Activated CD4-positive, alpha-beta T cell treated with anti-CD3 and anti-CD28 coated beads for 36 hours (primary cell): ENCODE measurements at places on chromosomes 5 and 9.

DNA sequence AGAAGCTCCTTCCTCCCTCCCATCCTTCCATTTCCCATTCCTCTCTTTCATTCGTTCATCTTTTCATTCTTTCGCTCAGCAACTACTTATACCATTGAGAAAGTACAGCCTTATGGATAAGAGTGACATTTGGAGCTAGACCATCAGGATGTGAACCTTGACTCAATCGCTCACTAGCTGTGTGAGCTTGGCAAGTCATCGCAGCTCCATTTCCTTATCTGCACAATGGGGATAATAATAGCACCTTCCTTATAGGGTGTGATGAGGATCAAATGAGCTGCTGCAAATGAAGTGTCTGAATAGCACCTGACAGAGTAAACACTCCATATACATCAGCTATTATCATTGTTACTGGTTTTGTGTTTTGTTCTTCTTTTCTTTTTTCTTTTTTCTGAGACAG, 28.1 kb upstream of the SYNPO start:
- H3K4me3 ChIP-seq: no peak overlapping the region
- no peaks in the 10 kb centered on the region for H3K36me3 ChIP-seq
- DNase-seq: no peak
- peaks cover 2% of the 10 kb centered on the region for H3K4me1 ChIP-seq
- peaks cover 3% of the 10 kb centered on the region for H3K27me3 ChIP-seq
- no peak overlapping the region for H3K27ac ChIP-seq

- peaks cover 20% of the 10 kb centered on the region for H3K4me1 ChIP-seq
- H3K4me3 ChIP-seq: no peak overlapping the region
Measured at GRCh38 chr9:34655394-34655793, 3.4 kb downstream of the IL11RA start.

GRCh38 chr5:5105531-5105930, 34.6 kb upstream of the ADAMTS16 start:
- no peak for DNase-seq
- H3K4me3 ChIP-seq: no peak overlapping the region
- H3K36me3 ChIP-seq: no peaks in the 10 kb centered on the region
- H3K4me1 ChIP-seq: no peaks in the 10 kb centered on the region

GRCh38 chr9:93536874-93537273, 39.5 kb upstream of the PHF2 start:
- H3K4me1 ChIP-seq: no peaks in the 10 kb centered on the region
- no peak for DNase-seq
- peaks cover 52% of the 10 kb centered on the region for H3K36me3 ChIP-seq
- no peaks in the 10 kb centered on the region for H3K27me3 ChIP-seq
- H3K4me3 ChIP-seq: no peak overlapping the region

DNA sequence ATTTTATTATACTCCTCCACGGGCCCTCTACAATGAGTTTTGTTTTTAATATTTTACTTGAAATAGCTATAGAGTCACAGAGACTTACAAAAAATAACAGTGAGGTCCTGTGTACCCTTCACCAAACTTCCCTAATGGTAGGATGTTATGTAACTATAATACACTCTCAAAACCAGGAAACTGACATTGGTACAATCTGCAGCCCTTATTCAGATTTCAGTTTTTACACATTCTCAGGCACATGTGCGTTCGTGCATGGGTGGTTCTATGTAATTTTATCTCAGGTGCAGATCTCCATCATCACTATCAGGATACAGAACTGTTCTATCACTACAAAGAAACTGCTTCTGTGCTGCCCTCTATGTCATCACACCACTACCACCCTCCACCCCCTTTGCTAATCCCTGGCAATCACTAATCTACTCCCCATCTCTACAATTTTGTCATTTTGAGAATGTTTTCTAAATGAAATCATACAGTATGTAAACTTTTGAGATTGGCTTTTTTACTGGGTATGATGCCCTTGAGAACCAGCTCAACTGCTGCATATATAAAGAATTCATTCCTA, 16.4 kb downstream of the RAB14 start:
- no peak for DNase-seq
- peaks cover 61% of the 10 kb centered on the region for H3K4me1 ChIP-seq
- no peaks in the 10 kb centered on the region for H3K27me3 ChIP-seq
- no peak overlapping the region for H3K4me3 ChIP-seq

- no peak overlapping the region for H3K27ac ChIP-seq
- no peak overlapping the region for H3K4me3 ChIP-seq
- H3K36me3 ChIP-seq: no peaks in the 10 kb centered on the region
Measured at GRCh38 chr5:158606233-158606632, 493.5 kb downstream of the EBF1 start.

DNA sequence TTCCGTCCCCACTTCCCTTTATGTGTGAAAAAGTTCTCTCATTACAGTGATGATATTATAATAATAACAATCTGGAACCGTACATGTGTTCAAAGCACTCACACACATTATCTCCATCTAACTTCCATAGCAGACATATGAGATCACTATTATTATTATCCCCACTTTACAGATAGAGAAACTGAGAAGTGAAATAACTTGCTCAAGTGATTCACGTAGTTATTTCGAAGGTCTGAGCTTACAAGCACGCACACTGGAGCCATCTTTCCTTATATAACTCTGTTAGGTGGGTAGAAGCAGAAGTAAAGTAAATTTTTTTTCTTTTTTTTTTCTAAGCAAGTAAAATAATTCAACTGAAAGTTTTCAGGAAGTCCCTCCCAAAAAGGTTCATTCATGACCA, 62.9 kb upstream of the PTGER4 start:
- no peak overlapping the region for H3K27ac ChIP-seq
- no peak for DNase-seq
- no peaks in the 10 kb centered on the region for H3K27me3 ChIP-seq

DNA sequence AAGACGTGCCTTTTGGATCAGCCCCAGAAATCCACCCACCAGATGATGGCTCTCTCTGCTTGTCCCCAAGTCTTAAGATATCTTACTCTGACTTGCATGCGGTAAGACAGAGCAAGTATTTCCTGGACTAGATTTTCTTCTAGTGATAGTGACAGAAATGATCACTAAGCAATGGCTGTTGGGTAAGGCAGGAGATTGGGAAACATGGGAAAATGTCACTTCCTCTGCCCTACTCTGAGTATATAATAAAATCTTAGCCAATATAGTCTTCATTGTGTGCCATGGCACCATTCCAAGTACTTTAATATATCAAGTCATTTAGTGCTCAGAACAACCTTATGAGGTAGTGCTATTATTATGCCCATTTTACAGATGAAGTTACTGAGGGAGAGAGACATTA, 31.0 kb upstream of the GNA14 start:
- no peaks in the 10 kb centered on the region for H3K27me3 ChIP-seq
- H3K4me3 ChIP-seq: no peak overlapping the region

GRCh38 chr9:75812141-75812540, 78.3 kb upstream of the PCSK5 start:
- H3K27me3 ChIP-seq: no peaks in the 10 kb centered on the region
- H3K36me3 ChIP-seq: no peaks in the 10 kb centered on the region
- DNase-seq: no peak
- H3K4me1 ChIP-seq: no peaks in the 10 kb centered on the region
- H3K4me3 ChIP-seq: no peak overlapping the region

- DNase-seq: no peak
- no peaks in the 10 kb centered on the region for H3K36me3 ChIP-seq
- no peak overlapping the region for H3K27ac ChIP-seq
Measured at GRCh38 chr9:117516676-117517632, 102.1 kb upstream of the ASTN2 start.

- H3K27ac ChIP-seq: no peak overlapping the region
- DNase-seq: no peak
- H3K4me1 ChIP-seq: peaks cover 18% of the 10 kb centered on the region
- H3K4me3 ChIP-seq: no peak overlapping the region
- H3K27me3 ChIP-seq: no peaks in the 10 kb centered on the region
Measured at GRCh38 chr5:55920784-55921183, 69.6 kb downstream of the IL31RA start.

DNA sequence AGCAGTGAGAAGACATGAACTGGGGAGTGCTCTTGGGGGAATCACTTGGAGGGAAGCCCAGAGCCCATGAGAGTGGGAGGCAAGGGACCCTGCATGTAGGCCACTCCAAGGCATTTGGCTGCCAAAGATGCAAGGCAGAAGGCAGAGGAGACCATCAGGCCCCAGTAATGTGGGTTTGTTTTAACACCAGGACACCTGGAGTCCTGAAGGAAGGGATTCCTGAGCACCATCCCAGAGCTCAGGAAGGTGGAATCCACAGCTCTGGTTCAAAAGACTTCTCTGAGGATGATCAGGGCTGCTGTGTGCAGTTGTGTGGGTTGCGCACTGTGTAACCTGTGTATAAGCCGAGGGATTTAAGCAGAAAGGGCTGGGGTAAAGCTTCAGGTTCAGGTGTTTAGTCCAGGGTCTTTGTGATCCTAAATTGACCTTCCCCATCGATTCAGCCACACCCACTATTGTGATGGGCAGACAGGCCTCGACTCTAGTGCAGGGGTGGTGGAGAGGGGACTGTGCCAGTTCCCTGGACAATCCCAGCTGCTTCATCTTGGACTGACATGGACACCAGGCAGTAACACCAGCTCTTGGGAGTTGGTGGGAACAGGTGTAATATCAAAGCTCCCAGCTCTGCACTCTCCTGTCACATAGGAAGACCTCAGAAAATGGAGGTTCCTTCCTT, 11.0 kb downstream of the B4GALT7 start:
- no peak overlapping the region for H3K4me3 ChIP-seq
- no peak overlapping the region for H3K27ac ChIP-seq
- no peaks in the 10 kb centered on the region for H3K27me3 ChIP-seq
- peaks cover 13% of the 10 kb centered on the region for H3K4me1 ChIP-seq
- no peak for DNase-seq

DNA sequence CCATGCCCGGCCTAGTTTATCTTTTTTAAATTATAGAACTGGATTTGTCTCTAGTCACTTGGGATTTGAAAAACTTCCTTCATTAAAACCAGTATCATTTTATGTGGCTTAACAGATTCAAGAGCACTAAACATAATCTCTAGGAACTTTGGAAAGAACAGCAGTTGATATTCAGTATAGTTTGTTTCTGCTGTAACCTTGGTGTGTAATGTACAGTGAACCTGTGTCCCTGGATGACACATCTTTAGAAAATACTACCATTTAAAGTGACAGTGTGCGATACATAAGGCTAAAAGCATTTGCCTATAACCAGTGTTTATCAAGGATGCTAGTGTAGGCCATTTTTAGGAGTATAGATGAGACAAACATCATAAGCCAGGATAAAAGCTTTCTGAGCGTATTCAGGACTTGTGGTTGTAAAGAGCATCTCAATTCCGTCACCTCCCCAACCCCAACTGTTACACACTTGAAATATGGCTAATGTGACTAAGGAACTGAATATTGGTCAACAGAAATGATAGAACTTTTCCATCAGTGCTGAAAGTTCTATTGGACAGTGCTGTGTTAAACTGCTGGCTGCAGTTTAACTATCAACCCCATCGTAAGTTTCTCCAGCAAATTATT, 4.4 kb downstream of the SNX18 start:
- no peaks in the 10 kb centered on the region for H3K27me3 ChIP-seq
- no peak overlapping the region for H3K4me3 ChIP-seq
- no peak for DNase-seq
- no peaks in the 10 kb centered on the region for H3K36me3 ChIP-seq
- peaks cover 61% of the 10 kb centered on the region for H3K4me1 ChIP-seq
- no peak overlapping the region for H3K27ac ChIP-seq
